ENCODE measurements at places on chromosomes 5 and 9. TPM values are rescaled to one million over a fixed set of nuclear protein-coding genes. Genes with fewer than 3 reads are reported as not detected.

Gene TMEFF1
- under 0.01 TPM for total RNA-seq

Gene ATP10B
- not detected for total RNA-seq

Gene UBE2QL1
- total RNA-seq = not detected

Gene PLPP7
- total RNA-seq = 14.9 TPM

Gene LCN9
- total RNA-seq = not detected

Gene TXNDC8
- not detected for total RNA-seq

Gene SPINK6
- total RNA-seq = 1.1 TPM

Gene TBC1D13
- total RNA-seq = 13.6 TPM
